ENCODE measurements at places on chromosomes 1 and 21.

GRCh38 chr1:232943679-232944252 is 6.6 kb upstream of the NTPCR start:
- no peak for DNase-seq

GRCh38 chr1:27886353-27886679 is 14.0 kb downstream of the THEMIS2 start:
- DNase-seq, result no peak

- no peak for DNase-seq
Observed at GRCh38 chr1:70327306-70328076, 27.0 kb downstream of the ANKRD13C start.

DNA sequence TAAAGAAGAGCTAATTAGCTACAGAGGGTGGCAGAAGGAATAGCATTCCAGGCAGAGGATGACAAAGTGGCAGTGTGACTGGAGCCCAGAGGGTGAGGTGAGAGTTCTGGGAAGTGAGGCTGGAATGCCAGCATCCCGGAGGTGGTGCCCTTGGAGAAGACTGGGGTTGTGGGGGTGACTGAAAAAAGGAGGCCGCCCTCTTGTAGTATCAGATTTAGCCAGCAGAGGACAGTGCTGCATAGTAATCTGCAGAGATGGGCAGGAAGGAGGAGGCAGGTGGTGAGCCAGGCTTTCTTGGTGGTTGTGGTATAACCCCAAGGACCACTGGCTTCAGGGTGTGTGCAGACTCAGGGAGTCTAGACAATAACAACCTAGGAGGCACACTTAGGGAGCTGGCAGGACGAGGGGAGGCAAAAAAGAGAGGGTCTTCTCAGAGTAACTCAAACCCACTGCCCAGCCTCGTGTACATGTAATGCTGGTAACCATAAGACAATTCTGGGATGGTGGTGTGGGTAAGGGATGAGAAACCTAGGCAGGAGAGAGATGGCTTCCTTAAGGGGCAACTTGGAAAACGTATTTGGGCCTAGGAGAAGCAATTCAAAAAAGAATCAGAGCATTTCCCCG is 30.5 kb downstream of the MROH7 start:
- peak; percentile 81 for DNase-seq

- peak; percentile 5 for DNase-seq
Observed at GRCh38 chr1:32464716-32465577, at the start of gene ZBTB8B. Gene ZBTB8B (plus strand): TSS chr1:32465072. CDS start chr1:32470625, 5,553 bp downstream.

DNA sequence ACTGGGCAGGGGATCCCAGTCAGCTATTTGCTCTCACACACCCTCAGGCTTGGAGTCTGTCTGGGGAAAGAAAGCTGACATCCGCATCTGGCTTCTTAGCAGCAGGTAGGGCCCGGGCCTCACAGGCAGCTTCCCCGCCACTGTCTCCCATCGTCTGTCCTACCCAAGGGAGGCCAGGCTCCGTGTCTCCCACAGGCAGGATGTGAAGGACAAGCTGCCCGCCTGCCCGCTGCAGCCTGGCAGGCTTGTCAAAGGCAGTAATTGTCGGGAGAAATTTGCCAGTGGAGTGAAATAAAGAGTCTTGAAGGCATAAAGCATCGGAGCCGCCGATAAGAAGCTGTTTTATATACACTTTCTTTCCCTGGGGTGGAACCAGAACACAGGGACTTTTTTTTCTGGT is 44.0 kb upstream of the DISP3 start:
- no peak for DNase-seq

GRCh38 chr1:27132147-27132546 is 22.8 kb downstream of the SLC9A1 start:
- no peak for DNase-seq
